Osteocyte (in vitro differentiated cells): ENCODE measurements at places on chromosomes 16 and 17. TPM values are rescaled to one million over a fixed set of nuclear protein-coding genes. Genes with fewer than 3 reads are reported as not detected.
A peak's percentile ranks its signal among the peaks of the same experiment; 100 is the strongest.

The EVI2A gene
- total RNA-seq: not detected in 2 replicates

GRCh38 chr16:50665128-50665878 is 15.8 kb downstream of the SNX20 start:
- peak overlapping the region; percentile 10 for H3K27ac ChIP-seq
- H3K4me1 ChIP-seq: peaks cover 5% of the 10 kb centered on the region
- peak overlapping the region; percentile 61 for H3K4me3 ChIP-seq
- DNase-seq: peak; percentile 95
- H3K27me3 ChIP-seq: peaks cover 2% of the 10 kb centered on the region

The CCL16 gene
- not detected in 2 replicates for total RNA-seq

The SPATA22 gene
- total RNA-seq: not detected in 2 replicates

The CCDC40 gene
- total RNA-seq: 9.5 and 10.5 TPM in 2 replicates

DNA sequence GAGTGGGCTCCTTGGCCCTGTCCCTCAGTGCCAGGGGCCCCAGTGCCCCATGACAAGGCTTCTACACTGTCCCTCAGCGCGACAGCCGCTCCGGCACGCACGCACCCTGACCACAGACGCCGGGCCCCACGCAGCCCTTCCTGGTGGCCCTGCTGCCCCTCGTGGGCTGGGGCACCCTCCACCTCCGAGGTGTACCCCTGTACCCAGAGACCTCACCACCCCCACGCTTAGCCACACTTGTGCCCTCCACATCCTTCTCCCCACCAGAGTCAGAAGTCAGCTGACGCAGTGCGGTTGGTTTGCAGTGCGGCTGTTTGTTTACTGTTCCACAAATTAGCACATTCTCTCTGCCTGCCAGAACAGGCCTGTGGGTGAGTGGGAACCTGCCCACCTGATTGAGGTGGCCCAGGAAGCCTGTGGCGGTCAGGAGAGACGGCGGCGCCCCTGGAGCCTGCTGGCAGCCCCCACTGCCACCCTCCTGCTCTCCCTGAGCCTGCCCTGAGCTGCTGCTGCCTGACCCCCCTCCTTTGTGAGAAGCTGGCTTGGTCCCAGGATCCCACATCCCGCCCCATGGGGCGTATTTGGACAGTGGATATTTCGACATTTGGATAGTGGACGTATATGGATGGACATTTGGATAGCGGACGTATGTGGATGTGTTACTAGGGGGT is 38.0 kb upstream of the CDH15 start:
- no peak overlapping the region for H3K27ac ChIP-seq
- DNase-seq: no peak
- peaks cover 35% of the 10 kb centered on the region for H3K36me3 ChIP-seq
- H3K27me3 ChIP-seq: no peaks in the 10 kb centered on the region

The TPSAB1 gene
- total RNA-seq: not detected in 2 replicates

GRCh38 chr17:4142107-4142900 is 526 bp downstream of the ZZEF1 start:
- H3K27me3 ChIP-seq: no peaks in the 10 kb centered on the region
- H3K4me1 ChIP-seq: peaks cover 35% of the 10 kb centered on the region
- peak overlapping the region; percentile 97 for H3K4me3 ChIP-seq
- H3K27ac ChIP-seq: peak overlapping the region; percentile 80

DNA sequence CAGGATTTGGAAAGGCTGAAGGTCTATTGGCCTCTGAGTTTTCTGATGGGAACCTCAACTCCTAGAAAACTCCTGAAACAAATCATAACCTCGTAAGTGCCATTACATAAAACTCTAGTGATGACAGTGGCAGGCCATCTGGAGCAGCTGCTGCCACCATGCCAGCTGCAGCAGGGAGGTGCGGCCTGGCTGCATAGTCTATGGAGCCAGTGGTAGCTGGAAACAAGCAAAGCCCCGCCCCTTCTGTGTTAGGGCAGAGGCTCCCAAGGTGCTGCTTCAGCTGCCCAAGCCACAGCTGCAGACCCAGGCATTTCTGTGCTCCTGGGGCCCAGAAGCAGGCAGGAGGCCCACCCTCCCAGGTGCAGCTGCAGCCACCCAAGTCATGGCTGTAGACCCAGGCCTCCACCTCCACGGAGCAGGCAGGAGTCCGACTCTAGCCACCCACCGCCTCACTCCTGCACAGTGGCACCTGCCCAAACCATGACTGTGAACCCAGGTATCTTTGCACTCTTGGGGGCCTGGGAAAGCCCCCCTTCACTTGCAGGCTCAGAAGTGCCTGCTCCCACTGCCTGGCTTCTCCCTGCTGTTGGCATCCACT is 254.1 kb upstream of the KCNJ16 start:
- H3K36me3 ChIP-seq: no peaks in the 10 kb centered on the region
- DNase-seq: no peak
- peaks cover 13% of the 10 kb centered on the region for H3K4me1 ChIP-seq
- H3K4me3 ChIP-seq: no peak overlapping the region
